ENCODE measurements at places on chromosomes 16 and 17. TPM values are rescaled to one million over a fixed set of nuclear protein-coding genes. Genes with fewer than 3 reads are reported as not detected.

The KRTAP16-1 gene
- total RNA-seq, result not detected

The ARHGDIG gene
- not detected for total RNA-seq

The ZNF75A gene
- total RNA-seq, result 19.0 TPM

The GDPD3 gene
- total RNA-seq, result 0.43 TPM

The PPY gene
- not detected for total RNA-seq

The E4F1 gene
- 25.9 TPM for total RNA-seq

The PRR29 gene
- total RNA-seq, result under 0.01 TPM

The MYH13 gene
- total RNA-seq, result not detected

The TMEM100 gene
- total RNA-seq, result 1.3 TPM

The ZNF764 gene
- 4.3 TPM for total RNA-seq

The SLC12A3 gene
- total RNA-seq, result not detected

The SALL1 gene
- 3.5 TPM for total RNA-seq

The TSNAXIP1 gene
- 0.32 TPM for total RNA-seq

The DPEP3 gene
- not detected for total RNA-seq

The RAB40C gene
- total RNA-seq, result 9.9 TPM

The KRT27 gene
- not detected for total RNA-seq

The ABCC12 gene
- not detected for total RNA-seq

The FBXO39 gene
- 0.32 TPM for total RNA-seq

The FCSK gene
- total RNA-seq, result 9.0 TPM

The KRTAP1-1 gene
- total RNA-seq, result not detected

The CD79B gene
- not detected for total RNA-seq

The SCNN1B gene
- total RNA-seq, result not detected

The RAPGEFL1 gene
- 2.6 TPM for total RNA-seq

The FBXW10 gene
- total RNA-seq, result 0.32 TPM

The KRT23 gene
- under 0.01 TPM for total RNA-seq

The KRT39 gene
- total RNA-seq, result not detected

The MPG gene
- 161 TPM for total RNA-seq

The CCL23 gene
- total RNA-seq, result not detected

The WNK4 gene
- 3.9 TPM for total RNA-seq

The HOXB8 gene
- not detected for total RNA-seq

The INCA1 gene
- total RNA-seq, result 0.97 TPM

The PIK3R6 gene
- total RNA-seq, result not detected

The KRT28 gene
- total RNA-seq, result not detected

The DDX52 gene
- 40.2 TPM for total RNA-seq

The BCL7C gene
- 51.2 TPM for total RNA-seq

The NECAB2 gene
- total RNA-seq, result not detected

The ZCCHC14 gene
- total RNA-seq, result 8.2 TPM

The COL1A1 gene
- 2,749 TPM for total RNA-seq

The HSBP1 gene
- 39.9 TPM for total RNA-seq

The CCDC200 gene
- total RNA-seq, result not detected

The EXOSC6 gene
- total RNA-seq, result 32.9 TPM

The MT4 gene
- total RNA-seq, result not detected

The CYBC1 gene
- total RNA-seq, result 46.2 TPM

The TERB1 gene
- total RNA-seq, result under 0.01 TPM

The MPV17L gene
- total RNA-seq, result 1.3 TPM

The KRTAP9-2 gene
- total RNA-seq, result not detected

The OR3A2 gene
- total RNA-seq, result 0.43 TPM

The TBC1D3K gene
- total RNA-seq, result not detected

The PLD6 gene
- total RNA-seq, result 4.8 TPM

The DHRS7C gene
- not detected for total RNA-seq

The HOXB13 gene
- 0.32 TPM for total RNA-seq

The CNGB1 gene
- total RNA-seq, result not detected

The CCL14 gene
- not detected for total RNA-seq
